ENCODE measurements at places on chromosomes 4 and X. TPM values are rescaled to one million over a fixed set of nuclear protein-coding genes. Genes with fewer than 3 reads are reported as not detected.

The HHIP gene
- 0.12 TPM for total RNA-seq

The ADGRL3 gene
- 3.6 TPM for total RNA-seq

The FRMPD3 gene
- total RNA-seq = not detected

The BEX1 gene
- total RNA-seq = not detected

The TEX13D gene
- total RNA-seq = not detected

The ARR3 gene
- total RNA-seq = not detected

The CTSO gene
- total RNA-seq = 2.3 TPM

The SAGE1 gene
- total RNA-seq = not detected

The GUCY2F gene
- total RNA-seq = not detected

The TCEAL6 gene
- not detected for total RNA-seq

The NAA11 gene
- total RNA-seq = not detected

The GLRA3 gene
- not detected for total RNA-seq

The HAND2 gene
- total RNA-seq = not detected

The ITGB1BP2 gene
- total RNA-seq = 1.4 TPM

The ATP2B3 gene
- not detected for total RNA-seq

The RP2 gene
- 5.4 TPM for total RNA-seq

The RHOXF2B gene
- total RNA-seq = not detected

The TCEAL7 gene
- not detected for total RNA-seq

The STK32B gene
- total RNA-seq = not detected

The ALAS2 gene
- not detected for total RNA-seq
